ENCODE measurements at places on chromosomes 1 and 21. TPM values are rescaled to one million over a fixed set of nuclear protein-coding genes. Genes with fewer than 3 reads are reported as not detected.
A peak's percentile ranks its signal among the peaks of the same experiment; 100 is the strongest.

GRCh38 chr21:41170442-41170841 lies 2.5 kb downstream of the BACE2 start:
- H3K36me3 ChIP-seq, result no peaks in the 10 kb centered on the region
- H3K27me3 ChIP-seq, result no peaks in the 10 kb centered on the region
- peak; percentile 71 for DNase-seq
- peaks cover 30% of the 10 kb centered on the region for H3K4me1 ChIP-seq
- peak overlapping the region; percentile 47 for H3K4me3 ChIP-seq
- H3K27ac ChIP-seq, result peak overlapping the region; percentile 88

MMEL1 gene
- total RNA-seq, result not detected

- H3K4me1 ChIP-seq, result peaks cover 30% of the 10 kb centered on the region
- no peak overlapping the region for H3K4me3 ChIP-seq
- H3K27ac ChIP-seq, result peak overlapping the region; percentile 65
These were observed 105.0 kb downstream of the GPATCH2 start for GRCh38 chr1:217525773-217526490.

DNA sequence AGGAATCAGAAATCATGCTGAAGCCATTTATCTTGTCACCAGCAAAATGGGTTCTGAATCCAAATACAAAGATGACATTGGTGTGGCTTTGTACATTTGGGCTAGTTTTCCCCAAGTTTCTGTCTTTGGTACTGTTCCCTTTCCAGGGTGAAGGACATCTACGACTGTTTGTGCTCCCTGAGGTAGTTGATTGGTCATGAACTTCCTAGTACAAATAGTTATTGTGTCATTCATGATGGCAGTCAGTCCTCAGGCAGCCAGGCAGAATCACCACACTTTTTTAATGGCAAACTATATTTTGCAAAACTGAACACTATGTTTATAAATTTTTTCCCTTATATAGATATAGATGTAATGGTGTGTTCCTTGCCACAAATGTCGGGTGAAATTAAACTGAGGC lies 46.0 kb downstream of the CEP350 start:
- no peak overlapping the region for H3K27ac ChIP-seq
- H3K4me3 ChIP-seq, result no peak overlapping the region
- no peak for DNase-seq
- no peaks in the 10 kb centered on the region for H3K27me3 ChIP-seq

DNA sequence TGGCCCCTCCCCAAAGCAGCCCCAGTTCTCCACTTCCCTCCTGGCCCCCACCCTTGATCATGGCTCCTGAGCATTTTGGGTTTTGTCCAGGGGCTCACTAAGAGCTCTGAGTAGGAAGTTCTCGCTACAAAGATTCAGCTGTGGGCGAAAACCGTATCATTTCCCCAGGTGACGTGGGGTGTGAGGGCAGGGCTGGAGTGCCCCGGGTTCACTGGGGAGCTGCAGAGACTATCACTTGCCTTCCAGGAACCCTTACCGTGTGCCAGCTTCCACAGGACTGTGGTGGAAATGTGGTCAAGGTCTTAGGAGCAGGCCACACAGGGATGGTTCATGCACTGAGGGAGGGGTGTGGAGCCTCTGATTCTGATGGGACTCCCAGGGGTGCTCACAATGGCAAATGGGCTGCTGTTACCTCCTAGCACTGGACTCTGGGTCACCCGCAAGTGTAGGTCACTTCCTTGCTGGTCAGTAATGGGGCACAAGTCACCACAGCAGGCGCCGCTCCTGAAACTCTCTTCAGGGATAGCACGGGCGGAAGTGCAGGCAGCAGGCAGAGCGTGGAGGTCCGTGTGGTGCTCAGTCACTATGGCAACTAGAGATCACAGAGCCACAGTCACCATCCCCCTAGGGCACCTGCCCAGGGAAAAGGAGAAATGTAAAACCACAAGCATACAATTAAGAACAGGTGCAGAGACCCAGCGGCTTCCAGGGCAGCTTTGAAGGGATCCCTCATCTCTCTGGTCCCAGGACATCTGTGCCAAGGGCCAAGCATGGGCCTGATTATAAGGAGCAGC lies 35.4 kb downstream of the RSPH1 start:
- no peaks in the 10 kb centered on the region for H3K36me3 ChIP-seq
- no peaks in the 10 kb centered on the region for H3K4me1 ChIP-seq
- no peak for DNase-seq
- no peak overlapping the region for H3K27ac ChIP-seq

DNA sequence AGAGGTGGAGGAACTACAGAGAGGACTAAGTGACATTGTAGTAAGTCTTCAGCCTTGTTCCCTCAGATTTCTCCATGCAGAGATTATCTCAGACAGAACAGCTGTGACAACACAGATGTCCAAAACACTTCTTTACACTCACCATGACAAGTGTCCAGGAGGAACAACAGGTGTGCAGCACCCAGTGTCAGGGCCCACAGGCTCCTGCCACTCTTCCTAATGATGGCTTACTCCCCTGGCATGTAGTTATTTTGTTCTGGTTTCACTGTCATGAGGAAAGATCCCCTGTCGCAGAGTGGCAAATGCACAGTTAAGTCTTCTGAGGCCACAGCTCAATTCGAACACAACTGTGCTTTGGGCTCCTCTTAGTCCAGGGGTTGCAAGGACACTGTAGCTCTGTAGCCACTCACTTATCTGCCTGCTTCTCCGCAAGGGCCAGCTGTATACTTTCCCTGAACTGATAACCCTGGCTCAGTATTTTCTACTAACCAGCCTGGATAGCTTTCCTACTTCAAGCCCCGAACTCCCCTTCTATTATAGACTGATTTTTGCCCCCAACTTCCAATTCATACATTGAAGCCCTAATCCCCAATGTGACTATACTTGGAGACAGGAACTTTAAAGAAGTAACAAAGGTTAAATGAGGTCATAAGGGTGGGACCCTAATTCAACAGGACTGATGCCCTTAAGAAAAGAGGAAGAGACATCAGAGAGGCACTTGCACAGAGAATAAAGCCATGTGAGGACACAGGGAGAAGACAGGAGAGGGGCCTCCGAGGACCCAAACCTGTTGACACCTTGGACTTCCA lies 11.1 kb downstream of the PDZK1 start:
- no peak for DNase-seq
- no peak overlapping the region for H3K27ac ChIP-seq
- peaks cover 4% of the 10 kb centered on the region for H3K4me1 ChIP-seq
- H3K4me3 ChIP-seq, result no peak overlapping the region

- DNase-seq, result no peak
- no peaks in the 10 kb centered on the region for H3K27me3 ChIP-seq
- peaks cover 6% of the 10 kb centered on the region for H3K4me1 ChIP-seq
- no peaks in the 10 kb centered on the region for H3K36me3 ChIP-seq
These were observed 74.9 kb upstream of the BEND5 start for GRCh38 chr1:48851638-48852037.

DOP1B gene
- 8.3 TPM for total RNA-seq

DNA sequence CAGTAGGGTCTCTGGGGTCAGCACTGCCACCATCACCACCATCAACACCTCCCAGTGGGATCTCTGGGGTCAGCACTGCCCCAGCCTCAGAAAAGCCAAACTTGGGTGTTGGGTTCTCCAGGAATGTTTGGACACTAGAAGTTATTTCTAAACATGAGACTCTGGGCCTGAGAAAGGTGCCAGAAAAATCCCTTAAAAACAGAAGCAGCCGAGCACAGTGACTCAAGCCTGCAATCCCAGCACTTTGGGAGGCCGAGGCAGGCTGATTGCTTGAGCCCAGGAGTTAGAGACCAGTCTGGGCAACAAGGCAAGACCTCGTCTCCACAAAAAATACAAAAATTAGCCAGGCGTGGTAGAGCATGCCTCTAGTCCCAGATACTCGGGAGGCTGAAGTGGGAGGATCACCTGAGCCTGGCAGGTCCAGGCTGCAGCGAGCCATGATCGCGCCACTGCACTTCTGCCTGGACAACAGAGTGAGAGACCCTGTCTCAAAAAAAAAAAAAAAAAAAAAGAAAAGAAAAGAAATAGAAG lies 470 bp downstream of the PTAFR start:
- H3K4me1 ChIP-seq, result peaks cover 12% of the 10 kb centered on the region
- H3K36me3 ChIP-seq, result no peaks in the 10 kb centered on the region
- no peak overlapping the region for H3K27ac ChIP-seq
- H3K27me3 ChIP-seq, result no peaks in the 10 kb centered on the region
- H3K4me3 ChIP-seq, result no peak overlapping the region

DNA sequence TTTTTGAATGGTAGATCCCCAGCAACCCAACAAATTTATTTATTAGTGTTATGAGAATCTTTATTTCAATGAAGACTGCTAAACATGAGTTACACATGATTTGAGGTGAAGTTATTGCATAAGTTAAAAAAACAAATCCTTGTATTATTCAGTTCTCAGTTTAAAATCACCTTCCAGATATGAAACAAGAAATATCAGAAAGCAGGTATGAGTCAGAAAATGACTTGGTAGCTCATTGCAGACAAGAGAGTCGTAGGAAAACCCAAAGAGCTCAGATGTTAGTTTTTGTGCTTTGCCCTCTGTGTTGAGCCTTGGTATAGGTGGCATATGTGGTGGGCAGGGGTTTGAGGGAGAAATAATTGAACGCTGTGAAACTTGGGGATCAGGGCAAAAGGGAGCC lies 339.4 kb downstream of the BRINP3 start:
- peak overlapping the region; percentile 24 for H3K27ac ChIP-seq
- DNase-seq, result peak; percentile 18
- H3K27me3 ChIP-seq, result no peaks in the 10 kb centered on the region
- H3K4me3 ChIP-seq, result no peak overlapping the region
- H3K4me1 ChIP-seq, result peaks cover 6% of the 10 kb centered on the region

GRCh38 chr1:94463765-94464330 lies 45.7 kb downstream of the ABCD3 start:
- H3K36me3 ChIP-seq, result peaks cover 28% of the 10 kb centered on the region
- no peaks in the 10 kb centered on the region for H3K27me3 ChIP-seq
- no peak overlapping the region for H3K27ac ChIP-seq
- peak; percentile 60 for DNase-seq
- peaks cover 6% of the 10 kb centered on the region for H3K4me1 ChIP-seq
- no peak overlapping the region for H3K4me3 ChIP-seq

DNA sequence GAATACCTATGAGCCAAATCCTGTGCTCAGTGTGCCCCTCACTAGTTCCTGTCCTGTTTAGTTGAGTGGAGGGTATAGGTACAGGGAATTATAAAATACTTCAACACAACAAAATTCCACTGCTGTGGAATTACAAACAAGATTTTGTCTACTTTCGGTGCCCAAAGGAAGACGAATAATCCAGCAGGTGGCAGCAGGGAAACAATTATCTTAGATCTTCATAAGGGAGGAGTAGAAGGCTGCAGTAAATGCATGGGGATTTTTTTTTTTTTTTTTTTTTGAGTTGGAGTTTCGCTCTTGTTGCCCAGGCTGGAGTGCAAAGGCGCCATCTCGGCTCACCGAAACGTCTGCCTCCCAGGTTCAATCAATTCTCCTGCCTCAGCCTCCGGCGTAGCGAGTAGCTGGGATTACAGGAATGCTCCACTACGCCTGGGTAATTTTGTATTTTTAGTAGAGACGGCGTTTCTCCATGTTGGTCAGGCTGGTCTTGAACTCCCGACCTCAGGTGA lies 2.0 kb upstream of the PIP5K1A start:
- H3K36me3 ChIP-seq, result peaks cover 17% of the 10 kb centered on the region
- peak overlapping the region; percentile 100 for H3K27ac ChIP-seq
- peak; percentile 95 for DNase-seq
- peaks cover 30% of the 10 kb centered on the region for H3K4me1 ChIP-seq
- H3K27me3 ChIP-seq, result no peaks in the 10 kb centered on the region

OR2AK2 gene
- total RNA-seq, result not detected

SPRR2F gene
- not detected for total RNA-seq

GBP1 gene
- 10.4 TPM for total RNA-seq

DNA sequence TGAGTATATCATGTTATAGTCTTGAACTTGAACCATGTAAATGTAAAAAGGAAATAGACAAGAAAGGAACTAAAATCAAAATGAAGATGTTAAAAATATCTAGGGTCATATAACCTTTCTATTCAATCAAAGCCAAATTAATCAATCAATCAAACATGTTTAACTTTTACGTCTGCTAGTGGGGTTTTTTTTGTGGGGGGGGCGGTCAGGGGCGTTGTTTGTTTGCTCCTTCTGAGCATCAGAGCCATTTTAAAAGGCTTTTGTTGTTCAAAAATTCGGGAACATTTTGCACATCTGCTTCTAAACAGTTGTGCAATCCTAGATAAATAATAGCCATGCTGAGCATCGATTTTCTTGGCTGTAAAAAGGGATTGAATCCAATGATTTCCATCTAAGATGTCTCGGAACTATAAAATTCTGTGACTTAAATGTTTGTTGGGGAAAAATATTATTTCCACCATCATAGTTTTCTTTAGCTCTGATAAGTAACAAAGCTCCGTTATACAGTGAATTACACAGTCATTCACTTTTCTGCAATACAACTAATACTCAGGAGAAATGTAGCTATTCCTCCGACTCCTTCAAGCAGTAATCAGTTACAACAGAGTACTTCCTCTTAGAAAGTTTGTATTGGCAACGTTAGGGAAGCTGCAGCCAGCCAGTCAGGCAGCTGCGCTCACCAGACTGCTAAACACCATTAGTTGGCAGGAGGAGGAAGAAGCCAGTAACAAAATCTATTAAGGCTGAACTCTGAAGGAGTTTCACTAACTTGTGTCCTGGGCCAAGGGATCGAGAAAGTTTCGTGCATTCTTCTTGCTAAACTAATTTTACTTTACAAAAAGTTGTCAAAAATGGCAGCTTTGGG lies 2.2 kb downstream of the SPATA6 start:
- DNase-seq, result no peak
- no peaks in the 10 kb centered on the region for H3K27me3 ChIP-seq
- peaks cover 19% of the 10 kb centered on the region for H3K4me1 ChIP-seq
- no peaks in the 10 kb centered on the region for H3K36me3 ChIP-seq
- H3K4me3 ChIP-seq, result peak overlapping the region; percentile 82

- no peaks in the 10 kb centered on the region for H3K36me3 ChIP-seq
- no peak overlapping the region for H3K4me3 ChIP-seq
- DNase-seq, result no peak
- peaks cover 46% of the 10 kb centered on the region for H3K27me3 ChIP-seq
These were observed 9.4 kb downstream of the CYP2J2 start for GRCh38 chr1:59917026-59917784.

DNA sequence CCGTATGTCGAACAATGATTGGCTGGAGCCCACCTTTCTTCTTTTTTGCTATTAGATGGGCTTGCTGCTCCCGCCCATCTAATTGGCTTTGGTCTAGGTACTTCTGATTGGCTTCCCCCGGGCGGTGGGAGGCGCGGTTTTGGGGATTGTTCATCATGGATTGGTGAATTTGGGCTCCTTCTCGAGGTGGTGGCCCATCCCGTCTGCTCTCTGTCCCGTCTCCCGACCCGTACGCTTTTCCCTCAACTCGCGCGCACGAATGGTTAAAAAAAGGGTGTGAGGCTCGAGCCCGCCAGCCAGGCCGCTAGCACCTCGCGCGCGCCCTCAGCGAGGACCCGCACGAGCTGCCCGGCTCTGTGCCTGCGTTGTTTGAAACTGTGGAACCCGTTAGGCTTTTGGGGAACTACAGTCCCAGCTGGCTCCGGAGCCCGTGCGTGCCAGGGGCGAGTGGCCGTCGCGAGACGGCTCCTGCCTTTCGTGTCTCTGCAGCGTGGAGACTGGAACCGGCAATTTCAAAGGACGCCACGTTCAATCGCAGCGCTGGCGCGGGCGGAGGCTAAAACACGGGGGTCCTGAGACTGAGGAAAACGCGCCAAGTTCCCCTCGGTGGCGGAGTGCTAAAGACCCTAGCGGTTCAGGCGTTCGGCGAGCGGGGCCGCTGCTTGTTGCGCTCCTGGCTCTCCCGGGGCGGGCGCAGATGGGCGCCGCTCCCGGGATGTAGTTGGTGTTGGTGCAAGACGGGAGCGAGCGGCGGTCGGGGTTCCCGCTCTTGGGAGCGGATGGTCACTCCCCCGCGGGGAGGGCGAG lies at the start of gene USP1:
Gene USP1, plus strand, starts transcription at position 584 of the 807 bp plus-strand sequence. CDS start 2,819 bp downstream, outside the sequence.
- H3K27me3 ChIP-seq, result no peaks in the 10 kb centered on the region
- peak; percentile 100 for DNase-seq
- H3K27ac ChIP-seq, result peak within 1 kb of the TSS; percentile 100
- H3K4me3 ChIP-seq, result peak within 1 kb of the TSS; percentile 69

OPTC gene
- not detected for total RNA-seq
